Motor neuron (in vitro differentiated cells): ENCODE measurements at places on chromosomes 1 and 21. TPM values are rescaled to one million over a fixed set of nuclear protein-coding genes. Genes with fewer than 3 reads are reported as not detected.

Gene NCF2
- total RNA-seq = 0.68 and 1.3 TPM in 2 replicates

Gene C1QC
- total RNA-seq = not detected in 2 replicates

Gene SPATA6
- total RNA-seq = 37.4 and 51.2 TPM in 2 replicates

Gene SLC45A1
- 4.2 and 4.4 TPM in 2 replicates for total RNA-seq

Gene PPIAL4G
- 0.62 and 0.78 TPM in 2 replicates for total RNA-seq

Gene CALML6
- 0.76 and 1.8 TPM in 2 replicates for total RNA-seq

- peak; percentile 17 for ATAC-seq
Observed at GRCh38 chr1:24317956-24318614, 1.1 kb upstream of the GRHL3 start.

GRCh38 chr21:29193072-29193471 lies 62.6 kb downstream of the MAP3K7CL start:
- ATAC-seq = peak; percentile 66

GRCh38 chr1:21725748-21726392 lies 56.7 kb upstream of the RAP1GAP start:
- ATAC-seq = no peak

DNA sequence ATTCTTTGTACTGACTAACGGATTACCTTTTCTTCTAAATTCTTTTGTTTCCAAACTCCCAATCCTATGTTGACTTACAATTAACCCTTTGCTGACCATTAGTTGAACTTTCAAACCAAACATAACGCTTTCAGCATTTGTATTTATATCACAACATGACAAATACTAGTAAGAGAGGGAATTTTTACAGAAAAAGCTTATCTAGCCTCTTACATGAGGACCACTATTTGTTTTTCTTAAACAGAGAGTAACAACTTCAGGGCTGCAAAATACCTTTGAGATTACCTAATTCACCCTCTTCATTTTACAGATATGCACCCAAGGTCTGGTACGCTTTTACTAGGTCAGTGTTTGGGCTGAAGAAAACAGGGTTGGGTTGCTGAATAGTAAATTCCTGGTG lies 45.0 kb upstream of the CXADR start:
- no peak for ATAC-seq

GRCh38 chr1:206649261-206649921 lies 14.1 kb downstream of the DYRK3 start:
- no peak for ATAC-seq

- ATAC-seq = no peak
Observed at GRCh38 chr1:180173952-180174351, 19.3 kb downstream of the QSOX1 start.

- no peak for ATAC-seq
Observed at GRCh38 chr1:43239484-43239883, 30.3 kb upstream of the TMEM125 start.
